ENCODE measurements at places on chromosomes 16 and 17. TPM values are rescaled to one million over a fixed set of nuclear protein-coding genes. Genes with fewer than 3 reads are reported as not detected.

GRCh38 chr17:39229274-39229913, 3.6 kb upstream of the STAC2 start:
- no peak for DNase-seq

DNA sequence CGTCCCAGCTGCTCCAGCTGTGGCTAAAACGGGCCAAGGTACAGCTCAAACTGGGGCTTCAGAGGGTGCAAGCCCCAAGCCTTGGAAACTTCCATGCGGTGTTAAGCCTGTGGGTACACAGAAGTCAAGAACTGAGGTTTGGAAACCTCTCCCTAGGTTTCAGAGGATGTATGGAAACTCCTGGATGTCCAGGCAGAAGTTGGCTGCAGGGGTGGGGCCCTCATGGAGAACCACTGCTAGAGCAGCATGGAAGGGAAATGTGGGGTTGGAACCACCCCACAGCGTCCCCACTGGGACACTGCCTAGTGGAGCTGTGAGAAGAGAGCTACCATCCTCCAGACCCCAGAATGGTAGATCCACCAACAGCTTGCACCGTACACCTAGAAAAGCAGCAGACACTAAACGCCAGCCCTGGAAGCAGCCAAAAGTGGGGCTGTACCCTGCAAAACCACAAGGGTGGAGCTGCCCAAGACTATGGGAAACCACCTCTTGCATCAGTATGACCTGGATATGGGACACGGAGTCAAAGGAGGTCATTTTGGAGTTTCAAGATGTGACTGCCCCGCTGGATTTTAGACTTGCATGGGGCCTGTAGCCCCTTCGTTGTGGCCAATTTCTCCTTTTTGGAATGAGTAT, 2.2 kb downstream of the SDR42E1 start:
- DNase-seq = no peak

DNA sequence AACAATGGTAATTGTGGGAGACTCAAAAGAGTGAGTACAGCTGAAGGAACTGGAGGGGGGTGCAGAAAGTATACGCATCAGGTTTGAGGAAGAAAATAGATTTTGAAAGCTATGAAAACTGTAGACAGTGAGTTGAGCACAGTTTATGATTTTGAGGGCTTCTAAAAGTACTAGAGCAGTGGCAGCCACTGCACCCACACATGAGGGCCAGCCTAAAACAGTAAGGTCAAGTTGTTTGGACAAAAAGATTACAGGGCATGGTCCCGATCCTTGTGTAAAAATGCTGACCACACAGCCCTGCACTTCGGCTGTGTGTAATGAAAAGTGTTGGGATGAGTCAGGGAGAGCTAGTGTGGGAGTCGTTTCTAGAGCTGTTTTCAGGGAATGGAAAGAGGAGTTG, 2282.1 kb downstream of the TP53TG3F start:
- DNase-seq = no peak

SMIM5 gene
- total RNA-seq = 9.3 TPM

DNA sequence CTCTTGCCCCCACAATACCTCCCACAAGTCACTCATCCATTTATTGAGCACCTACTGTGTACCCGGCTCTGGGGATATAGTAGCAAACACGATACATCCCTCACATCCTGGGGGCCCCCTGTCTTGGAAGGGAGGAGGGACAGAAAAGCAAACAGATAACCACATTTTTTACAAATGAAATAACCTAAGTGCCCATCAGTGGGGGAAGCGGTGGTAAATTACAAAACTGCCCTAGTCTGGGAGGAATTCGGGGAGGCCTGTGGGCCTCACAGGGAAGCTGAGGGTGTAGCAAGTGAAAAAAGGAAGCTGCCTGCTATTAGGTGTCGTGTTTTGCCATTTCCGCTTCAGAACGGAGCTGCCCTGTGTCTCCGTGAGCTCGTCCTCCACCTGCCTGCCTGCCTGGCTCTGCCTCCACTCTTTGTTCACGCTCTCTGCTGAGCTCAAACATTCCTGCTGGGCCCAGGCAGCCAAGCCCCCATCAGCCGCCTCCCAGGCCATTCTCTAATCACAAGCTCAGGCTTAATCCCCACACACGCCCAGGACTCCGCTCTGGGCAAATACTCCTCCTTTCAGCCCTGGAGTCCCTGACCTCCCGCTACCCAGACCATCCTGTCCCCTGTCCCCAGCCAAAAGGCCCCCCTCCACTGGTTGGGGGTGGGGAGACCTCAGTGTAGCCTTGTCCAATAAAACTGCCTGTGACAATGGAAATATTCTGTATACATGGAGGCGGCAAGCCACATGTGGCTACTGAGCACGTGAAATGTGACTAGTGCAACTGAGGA, 10.2 kb upstream of the SEC14L5 start:
- no peak for DNase-seq

BCKDK gene
- 38.5 TPM for total RNA-seq

Data from type B pancreatic cell (in vitro differentiated cells).